Stimulated activated CD4-positive, alpha-beta T cell treated with anti-CD3 and anti-CD28 coated beads, Interleukin-1b, Interleukin-23, amount 100 ng/mL, for 24 hours (primary cell): ENCODE measurements at places on chromosomes 13 and 19.
A peak's percentile ranks its signal among the peaks of the same experiment; 100 is the strongest.

DNA sequence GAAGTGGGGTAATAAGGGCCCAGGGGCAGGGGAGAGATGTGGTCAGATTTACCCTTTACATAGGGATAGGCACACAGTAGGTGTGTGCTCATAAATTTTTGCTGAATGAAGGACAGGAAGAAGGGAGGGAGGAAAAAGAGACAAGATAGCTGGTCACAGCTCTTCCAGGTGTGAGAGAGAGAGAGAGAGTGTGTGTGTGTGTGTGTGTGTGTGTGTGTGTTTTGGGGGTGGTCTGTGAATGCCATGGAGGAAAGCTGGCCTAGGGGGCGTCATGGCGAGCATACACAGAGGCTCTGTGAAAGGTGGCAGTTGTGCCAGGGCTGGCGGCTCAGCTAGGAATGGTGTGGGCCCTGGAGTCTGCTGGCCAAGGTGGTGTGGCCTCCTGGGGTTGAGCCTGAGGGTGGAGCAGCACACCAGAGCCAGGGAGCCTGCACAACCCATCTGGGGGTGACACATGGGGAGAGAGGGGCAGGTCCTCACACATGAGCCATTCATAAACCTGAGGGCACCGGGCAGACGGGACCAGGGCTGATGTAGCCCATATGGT, 6.0 kb upstream of the PRX start:
- no peak for DNase-seq

DNA sequence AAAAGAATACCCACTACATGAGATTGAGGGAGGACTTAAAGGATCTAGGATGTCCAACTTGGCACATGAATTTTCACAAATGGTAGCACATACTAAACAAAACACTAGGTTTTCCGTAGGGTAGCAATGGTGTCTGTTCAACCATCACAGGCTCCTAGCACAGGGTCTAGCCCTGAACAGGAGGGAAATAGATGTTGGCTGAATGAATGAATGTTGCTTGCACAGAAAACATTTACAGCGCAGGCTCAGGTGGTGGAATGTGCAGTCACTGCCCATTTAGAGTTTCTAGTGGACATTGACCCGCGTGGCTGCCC, 1.9 kb upstream of the MYCBP2 start:
- no peak for DNase-seq

- no peak for DNase-seq
Measured at GRCh38 chr19:5950741-5951140, 27.2 kb downstream of the RANBP3 start.

GRCh38 chr13:110617321-110618072, 2.2 kb downstream of the NAXD start:
- no peak for DNase-seq

GRCh38 chr13:96398486-96398885, 308.6 kb downstream of the HS6ST3 start:
- no peak for DNase-seq

DNA sequence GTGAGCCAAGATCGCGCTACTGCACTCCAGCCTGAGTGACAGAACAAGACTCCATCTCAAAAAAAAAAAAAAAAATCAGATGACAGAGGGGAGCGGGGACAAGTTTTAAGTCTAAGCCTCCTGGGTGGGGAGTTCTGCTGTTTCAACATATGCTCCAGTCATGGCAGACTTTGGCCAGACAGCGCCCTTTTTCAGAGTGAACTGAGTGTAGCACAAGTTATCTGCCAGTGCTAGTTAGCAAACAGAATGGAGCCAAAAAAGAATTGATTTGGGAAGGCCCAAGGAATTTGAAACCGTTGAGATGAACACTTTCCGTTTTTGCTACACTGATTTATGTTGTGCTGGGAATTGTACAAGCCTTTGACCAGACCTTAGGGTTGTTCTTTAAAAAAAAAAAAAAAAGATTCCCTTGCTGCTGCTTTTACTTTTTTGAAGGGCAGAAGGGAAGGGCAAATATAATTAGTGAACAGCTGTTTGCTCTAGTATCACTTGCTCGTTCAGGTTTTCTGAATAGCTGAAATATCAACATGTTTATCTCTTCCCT, 5.7 kb downstream of the ACTN4 start:
- no peak for DNase-seq

DNA sequence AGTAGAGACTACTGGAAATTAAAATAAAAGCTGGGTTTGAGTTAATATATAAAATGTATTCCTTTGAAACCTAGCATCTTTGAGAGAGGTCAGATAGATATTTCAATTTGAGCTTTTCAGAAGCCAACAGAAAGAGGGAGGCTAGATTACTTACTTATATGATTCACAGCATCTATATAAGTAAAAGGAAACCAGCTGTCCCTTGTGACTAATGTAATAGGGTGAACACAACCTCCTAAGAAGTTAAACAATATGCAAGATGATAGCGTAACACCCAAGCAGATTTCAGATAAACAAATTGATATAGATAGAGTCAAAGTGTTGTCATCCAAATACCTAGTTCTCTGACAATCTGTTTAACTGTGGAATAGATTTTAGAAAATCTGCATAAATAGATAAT, 393.5 kb upstream of the GPC6 start:
- DNase-seq, result no peak

DNA sequence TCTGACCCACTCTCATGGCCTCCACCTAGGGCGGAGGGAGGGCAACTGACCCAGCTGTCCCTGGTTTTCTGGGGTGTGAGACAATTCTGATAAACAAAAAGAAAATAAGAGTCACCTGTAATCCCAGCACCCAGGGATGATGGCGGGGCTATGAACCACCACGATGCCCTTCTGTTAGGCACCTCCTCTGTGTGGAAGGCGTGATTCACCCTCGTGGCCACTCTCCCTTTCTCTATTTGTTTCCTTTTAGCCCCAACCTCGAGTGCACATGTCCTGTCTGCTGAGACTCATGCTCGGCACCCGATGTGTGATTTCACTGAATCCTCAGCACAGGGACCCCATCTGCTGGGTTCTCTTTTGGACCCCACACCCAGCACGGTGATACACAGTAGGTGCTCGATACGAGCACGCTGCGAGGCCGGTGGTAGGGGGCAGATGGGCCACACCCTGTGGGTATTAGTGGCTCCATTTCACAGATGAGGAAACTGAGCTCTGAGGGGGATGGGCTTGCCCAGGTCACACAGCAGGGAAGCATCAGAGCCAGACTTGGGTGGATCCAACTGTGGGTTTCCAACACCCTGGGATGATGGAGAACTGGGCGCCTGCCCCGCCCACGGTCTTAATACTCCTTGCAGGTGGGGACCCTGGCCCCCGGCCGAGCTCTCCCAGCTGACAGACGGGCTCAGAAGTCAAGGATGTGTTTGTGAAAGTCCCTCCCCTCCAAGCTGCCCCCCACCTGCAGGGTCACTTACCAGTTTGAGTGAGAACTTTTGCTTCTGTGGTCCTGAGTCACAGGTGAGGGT, 24.9 kb downstream of the VRK3 start:
- no peak for DNase-seq

GRCh38 chr19:17517898-17518297, 6.4 kb downstream of the PGLS start:
- DNase-seq, result no peak

DNA sequence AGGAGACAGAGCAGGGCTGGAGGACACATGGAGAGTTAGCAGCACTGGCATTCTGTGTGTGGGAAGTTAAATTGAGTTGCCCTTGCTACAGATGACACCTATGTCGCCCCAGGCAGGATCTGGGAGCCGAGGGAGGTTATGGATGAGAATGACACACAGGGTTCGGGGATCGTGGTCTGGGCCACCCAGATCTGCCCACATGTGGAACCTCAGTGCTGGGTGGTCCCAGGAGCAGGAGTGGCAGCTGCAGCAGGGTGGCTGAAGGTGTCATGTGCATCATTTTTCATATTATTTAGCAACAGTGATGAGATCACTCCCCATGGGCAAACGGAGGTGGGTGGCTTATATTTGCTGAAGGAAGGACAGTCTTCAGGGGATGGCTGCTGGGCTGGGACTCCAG, 3.2 kb downstream of the IL17D start:
- no peak for DNase-seq

- no peak for DNase-seq
Measured at GRCh38 chr19:40804783-40805242, 5.8 kb downstream of the EGLN2 start.

- no peak for DNase-seq
Measured at GRCh38 chr13:80988391-80989151, 647.6 kb upstream of the SPRY2 start.

DNA sequence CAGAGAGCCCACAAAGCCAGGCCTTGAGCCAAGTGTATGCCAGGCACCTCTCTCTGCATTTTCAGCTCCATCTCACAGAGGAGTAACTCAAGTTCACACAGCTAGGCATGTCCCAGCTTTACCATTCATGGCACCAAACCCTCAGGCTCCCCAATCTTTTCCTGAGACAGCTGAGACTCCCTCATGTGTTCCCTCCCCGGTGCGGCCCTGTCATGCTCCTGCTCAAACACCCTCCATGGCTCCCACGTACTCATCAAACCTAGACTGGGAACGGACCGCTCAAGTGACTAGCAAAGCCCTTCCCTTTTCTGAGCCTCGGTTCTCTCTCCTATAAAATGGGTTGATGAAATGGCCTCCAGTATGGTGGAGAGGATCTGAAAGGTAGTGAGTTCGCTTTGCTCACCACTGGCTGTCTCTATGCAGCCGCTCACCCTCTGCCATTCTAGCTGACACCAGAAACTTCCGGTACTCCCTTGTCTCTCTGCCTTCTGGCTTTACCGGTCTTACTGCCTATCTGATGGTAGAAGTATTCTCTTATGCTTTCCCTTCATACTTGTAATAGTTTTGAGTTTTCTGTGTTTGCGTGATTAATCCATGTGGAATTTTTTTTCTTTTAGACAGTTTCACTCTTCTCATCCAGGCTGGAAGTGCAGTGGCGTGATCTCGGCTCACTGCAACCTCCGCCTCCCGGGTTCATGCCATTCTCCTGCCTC, 7.8 kb upstream of the SLC44A2 start:
- no peak for DNase-seq

- DNase-seq, result no peak
Measured at GRCh38 chr13:20715330-20715712, 11.8 kb downstream of the IL17D start.

DNA sequence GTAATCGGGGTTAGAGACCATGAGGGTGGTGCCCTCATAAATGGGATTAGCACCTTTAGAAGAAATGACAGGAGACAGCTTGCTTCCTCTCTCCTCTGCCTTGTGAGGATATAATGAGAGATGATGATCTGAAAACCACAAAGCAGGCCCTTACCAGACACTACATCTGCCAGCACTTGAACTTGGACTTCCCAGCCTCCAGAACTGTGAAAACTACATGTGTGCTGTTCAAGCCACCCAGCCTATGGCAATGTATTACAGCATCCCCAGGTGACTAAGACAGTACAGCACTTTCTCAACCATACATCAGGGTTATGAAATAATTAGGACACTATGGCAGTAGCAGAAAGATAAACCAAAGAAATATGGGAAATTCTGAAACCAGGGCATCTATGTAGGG, 7.4 kb downstream of the ZNF564 start:
- DNase-seq, result no peak

DNA sequence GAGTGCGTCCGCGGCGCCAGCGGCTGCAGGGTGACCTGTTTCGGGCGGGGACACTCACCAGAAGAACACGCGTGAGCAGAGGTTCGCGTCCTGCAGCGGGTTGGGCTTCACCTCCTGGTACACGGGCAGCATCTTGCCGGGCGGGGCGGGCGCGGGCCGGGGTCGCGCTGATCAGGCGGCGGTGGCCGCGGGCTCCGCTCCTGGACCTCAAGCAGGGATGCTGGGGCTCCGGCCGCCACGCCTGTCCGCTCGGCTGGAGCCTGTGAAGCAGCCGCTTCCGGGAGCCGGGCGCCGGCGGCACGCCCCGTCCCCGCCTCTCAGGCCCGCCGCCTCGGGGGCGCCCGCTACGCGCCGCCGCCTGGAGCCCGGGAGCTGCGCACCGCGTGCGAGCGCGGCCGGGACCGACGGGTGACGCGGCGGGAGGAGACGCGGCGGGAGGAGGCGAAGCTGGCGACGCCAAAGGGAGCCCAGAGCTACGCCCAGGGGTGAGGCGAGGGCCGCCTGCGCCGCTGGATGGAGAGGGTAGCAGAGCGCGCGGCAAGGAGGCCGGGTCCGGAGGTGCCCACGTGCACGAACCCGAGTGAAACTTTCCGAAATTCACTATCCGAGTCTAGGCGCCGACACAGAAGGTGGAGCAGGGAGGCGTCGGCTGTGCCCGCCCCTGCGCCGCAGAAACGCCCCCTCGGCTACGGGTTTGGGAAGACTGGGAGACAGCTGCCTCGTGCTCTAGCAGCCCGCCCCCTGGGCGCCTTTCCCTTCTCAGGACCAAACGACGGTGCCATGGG, at the start of gene ABCC4:
ABCC4 (minus strand) TSS at position 269 of the 785 bp plus-strand sequence; CDS start at position 132, 137 bp downstream.
- DNase-seq, result peak; percentile 30

DNA sequence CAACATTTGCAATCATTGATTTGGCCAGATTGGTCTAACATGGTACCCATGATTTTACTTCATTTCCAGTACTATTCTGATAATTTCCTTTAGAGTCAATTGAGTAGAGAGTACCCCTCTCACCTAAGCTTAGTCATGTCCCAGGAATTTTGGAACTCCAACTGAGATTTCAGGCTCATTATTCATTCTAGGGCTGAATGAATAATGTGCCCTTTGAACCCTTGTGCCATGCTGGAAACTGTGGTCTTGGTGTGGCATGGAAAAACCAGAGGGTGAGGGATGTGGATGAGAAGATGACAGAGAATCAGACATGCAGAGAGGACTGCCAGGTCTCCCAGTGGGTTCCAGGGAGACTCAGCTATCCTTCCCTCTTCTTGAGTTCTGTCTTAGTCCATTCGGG, 30.2 kb downstream of the ITM2B start:
- DNase-seq, result no peak

- no peak for DNase-seq
Measured at GRCh38 chr13:81106348-81106747, 765.4 kb upstream of the SPRY2 start.

DNA sequence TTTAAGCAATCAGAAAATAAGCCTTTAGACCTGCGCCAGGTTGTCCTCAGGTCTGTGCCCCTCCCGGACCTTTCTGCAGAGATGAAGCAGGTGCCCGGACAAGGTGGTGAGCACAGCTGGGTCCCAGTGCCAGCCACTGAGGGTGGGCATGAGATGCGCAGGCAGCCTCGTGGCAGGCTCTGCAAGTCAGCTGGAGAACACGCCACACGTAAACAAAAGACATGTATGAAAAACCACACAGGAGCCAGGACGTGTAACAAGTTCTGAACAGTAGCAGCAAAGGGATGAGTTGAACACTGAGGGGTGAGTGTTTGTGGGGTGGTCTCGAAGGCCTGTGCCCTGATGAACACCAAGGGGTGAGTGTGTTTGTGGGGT, 68.8 kb upstream of the MCF2L start:
- no peak for DNase-seq

DNA sequence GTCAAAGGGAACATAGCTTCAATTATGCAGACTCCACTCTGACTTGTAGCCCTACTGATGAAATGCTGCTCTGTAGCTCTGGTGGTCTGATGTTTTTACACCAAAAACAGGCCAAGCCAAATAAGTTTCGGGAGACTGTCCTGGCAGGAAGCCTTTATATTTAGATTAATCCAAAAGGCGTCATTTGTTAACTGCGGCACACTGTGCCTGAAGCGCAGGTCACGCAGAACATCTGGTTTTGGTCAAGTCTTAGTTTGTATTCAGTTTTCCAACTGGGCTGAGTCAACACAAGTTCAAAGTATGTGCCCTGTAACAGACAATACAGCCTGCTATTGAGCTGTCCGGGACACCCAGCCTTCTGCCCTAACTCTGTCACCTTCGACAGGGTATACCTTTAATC, 154.6 kb upstream of the IPO5 start:
- DNase-seq, result no peak

GRCh38 chr19:14056069-14056666, 5.7 kb downstream of the PALM3 start:
- no peak for DNase-seq

- DNase-seq, result no peak
Measured at GRCh38 chr13:96090240-96091101, 564 bp downstream of the HS6ST3 start.

- no peak for DNase-seq
Measured at GRCh38 chr13:100984085-100984705, 309.6 kb upstream of the TMTC4 start.
